Cardiac septum (tissue), 1 donor: ENCODE measurements at places on chromosomes 5 and 9. TPM values are rescaled to one million over a fixed set of nuclear protein-coding genes. Genes with fewer than 3 reads are reported as not detected.

GRCh38 chr9:87830446-87830845, 52.2 kb upstream of the SPATA31E1 start:
- DNase-seq = no peak

GRCh38 chr5:143025971-143026370, 255.8 kb downstream of the ARHGAP26 start:
- DNase-seq = no peak

DNA sequence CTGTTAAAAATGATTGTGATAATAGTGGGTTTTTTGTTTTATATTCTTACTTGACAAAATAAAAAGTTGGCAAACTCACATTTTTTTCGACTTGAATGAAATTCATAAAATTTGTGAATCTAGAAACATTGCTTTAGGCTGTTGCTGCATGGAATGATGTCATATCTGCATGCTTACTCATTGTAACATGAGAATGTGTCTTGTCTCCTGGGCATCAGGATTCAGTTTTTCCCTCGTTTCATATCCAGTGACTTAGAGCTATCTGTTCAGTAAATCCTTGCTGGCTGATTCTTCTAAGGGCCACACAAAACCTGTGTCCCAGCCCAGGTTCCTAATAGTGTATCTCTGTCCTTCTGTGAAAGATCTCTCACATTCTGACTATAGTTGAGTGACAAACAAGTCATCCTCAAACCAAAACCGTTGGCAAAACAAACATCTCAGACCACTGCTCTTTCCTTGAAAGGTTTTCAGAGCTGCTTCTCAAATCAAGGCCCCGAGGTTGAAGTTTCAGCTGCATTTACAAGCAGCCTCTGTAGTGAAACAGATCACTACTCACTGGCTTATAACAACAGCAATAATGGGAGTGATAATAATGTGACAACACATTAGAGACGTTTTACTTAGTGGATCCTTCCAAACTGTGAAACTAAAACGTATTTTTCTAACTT, 95.0 kb downstream of the NPR3 start:
- no peak for DNase-seq

DNA sequence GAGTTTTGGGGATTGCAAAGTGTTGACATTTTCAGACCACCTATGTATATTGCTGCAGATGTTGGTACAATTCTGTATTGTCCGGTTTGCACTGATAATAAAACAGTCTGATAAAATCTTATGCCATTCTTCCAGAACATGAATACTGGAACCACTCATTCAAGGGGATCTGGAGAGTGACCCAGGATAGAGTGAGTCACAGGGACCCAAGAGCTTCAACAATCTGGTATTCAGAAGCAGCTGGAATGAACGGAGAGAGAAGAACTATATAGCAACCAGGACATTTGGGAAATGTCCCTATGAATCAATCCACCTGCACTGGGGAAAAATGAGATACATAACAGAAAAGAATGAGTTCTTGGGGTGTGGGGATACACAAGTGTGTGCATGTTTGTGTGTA, 73.3 kb downstream of the SH3TC2 start:
- no peak for DNase-seq

DNA sequence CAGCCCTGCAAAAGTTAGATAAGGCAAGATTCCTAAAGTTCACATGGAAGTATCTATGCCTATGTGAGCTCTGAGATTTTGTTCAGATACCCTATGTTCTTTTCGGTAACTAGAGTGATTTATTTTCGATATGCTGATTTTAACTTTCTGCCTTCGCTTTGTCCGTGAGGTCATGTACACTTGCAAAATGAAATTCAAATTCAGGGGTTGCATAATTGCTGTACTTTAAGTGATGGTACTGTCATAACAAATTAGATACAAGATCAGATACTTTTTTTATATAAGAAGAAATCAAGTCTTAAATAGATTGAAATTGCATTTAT, 350 bp upstream of the ECPAS start:
- no peak for DNase-seq

DNA sequence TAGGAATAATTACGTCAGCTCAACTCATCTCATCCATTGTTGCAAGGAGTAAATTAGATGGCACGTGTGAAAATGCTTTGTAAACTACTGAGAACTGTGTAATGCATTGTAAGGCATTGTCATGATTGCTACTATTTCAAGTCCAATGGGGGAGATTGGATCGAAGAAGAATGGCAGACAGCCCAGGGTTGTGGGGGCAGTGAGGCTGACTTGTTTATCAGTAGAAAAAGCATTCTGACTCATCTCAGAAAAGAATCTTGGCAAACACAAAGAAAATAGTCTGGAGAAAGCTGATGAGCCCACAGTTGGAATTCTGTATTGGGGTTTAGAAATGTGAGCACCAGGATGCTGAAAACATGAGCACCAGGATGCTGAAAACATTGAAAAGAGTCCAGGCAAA, 28.0 kb upstream of the DAP start:
- DNase-seq = no peak

GRCh38 chr5:159337016-159337955, 7.0 kb upstream of the IL12B start:
- DNase-seq = no peak

GLRA1 gene
- not detected for total RNA-seq

PKD2L2 gene
- total RNA-seq = 0.62 TPM

DNA sequence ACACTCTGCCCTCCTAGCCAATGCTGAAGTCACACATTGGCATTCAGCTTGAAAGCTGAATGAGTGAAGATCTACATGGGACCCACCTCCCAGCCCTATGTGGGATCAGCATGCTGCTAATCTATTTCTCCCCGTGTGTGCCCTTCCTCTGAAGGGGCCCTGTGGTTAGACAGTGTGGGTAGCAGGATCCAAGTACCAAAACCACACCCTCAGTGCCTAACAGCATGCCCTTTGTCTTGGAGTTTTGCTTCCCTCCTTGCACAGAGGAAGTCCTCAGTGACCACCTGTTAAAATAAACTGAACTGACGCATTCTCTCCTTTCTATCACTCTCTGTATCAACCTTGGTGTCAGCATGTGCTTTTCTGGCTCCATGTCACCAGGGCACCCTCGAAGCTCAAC, 25.0 kb downstream of the SH3TC2 start:
- DNase-seq = no peak

DNA sequence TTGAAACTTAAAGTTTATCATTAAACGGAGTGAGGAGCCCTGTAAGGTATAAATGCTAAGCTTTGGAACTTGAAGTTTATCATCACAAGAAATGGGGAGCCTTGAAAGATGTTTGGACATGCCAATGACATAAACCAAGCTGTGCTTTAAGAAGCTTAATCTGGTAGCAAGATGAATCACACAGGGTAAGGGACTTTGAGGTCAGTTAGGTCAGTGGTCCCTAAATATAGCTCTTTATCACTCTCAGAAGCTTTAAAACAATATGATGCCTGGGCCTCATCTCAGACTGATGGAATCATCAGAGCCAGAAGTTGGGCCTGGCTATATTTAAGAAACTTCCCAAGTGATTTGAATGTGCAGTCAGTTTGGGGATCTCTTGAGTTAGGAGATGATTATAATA, 85.7 kb downstream of the TNC start:
- no peak for DNase-seq

DNA sequence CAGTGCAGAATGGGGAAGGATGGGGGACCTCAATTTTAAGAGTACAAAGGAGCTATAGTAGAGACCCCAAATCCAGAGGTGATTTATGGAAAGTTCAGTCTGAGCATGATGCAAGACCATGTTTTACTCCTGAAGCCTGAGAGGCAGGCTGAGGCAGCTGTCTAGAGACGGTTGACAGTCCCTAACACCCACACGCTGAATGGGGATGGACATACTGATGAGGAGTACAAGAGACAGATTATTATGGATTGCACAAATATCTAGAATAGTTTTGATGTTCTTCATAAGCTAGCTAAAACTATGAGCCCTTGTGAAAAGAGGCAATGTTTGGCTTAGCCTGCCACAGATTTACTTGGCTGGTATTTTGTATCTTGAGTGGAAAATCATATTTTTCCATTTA, 64.5 kb downstream of the PRR16 start:
- no peak for DNase-seq

GRCh38 chr9:2289263-2289662, 274.1 kb downstream of the SMARCA2 start:
- DNase-seq = no peak

HRCT1 gene
- 1.5 TPM for total RNA-seq

DNA sequence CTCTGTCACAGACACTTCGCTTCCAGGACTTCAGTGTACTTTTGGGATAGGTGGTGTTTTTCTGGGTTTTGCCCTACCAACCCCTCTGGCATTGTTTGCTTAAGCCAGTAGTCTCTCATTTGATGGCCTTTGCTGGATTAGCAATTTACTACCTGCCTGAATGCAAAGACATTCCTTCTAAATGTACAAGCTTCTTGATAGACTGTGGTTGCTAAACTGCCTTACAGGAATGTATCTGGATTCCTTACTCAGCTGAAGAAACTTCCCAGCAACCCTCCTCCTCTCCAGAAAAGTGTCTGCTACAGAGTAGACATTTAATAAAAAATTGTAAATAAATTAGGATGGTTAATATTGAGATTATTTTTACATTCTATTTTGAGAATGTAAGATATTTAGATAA, 1916.7 kb downstream of the EFNA5 start:
- DNase-seq = no peak

CTXN3 gene
- not detected for total RNA-seq

GRCh38 chr9:85118990-85119755, 449.6 kb downstream of the NTRK2 start:
- DNase-seq = no peak

GRCh38 chr9:88781628-88782391, 209.5 kb upstream of the S1PR3 start:
- DNase-seq = no peak
